Stimulated activated CD4-positive, alpha-beta T cell treated with anti-CD3 and anti-CD28 coated beads, Interleukin-4, amount 100 ng/mL, for 24 hours (primary cell): ENCODE measurements at places on chromosomes 6 and 20.
A peak's percentile ranks its signal among the peaks of the same experiment; 100 is the strongest.

- DNase-seq: no peak
These were observed 48.1 kb downstream of the ZBTB9 start for GRCh38 chr6:33502486-33502885.

GRCh38 chr6:107466062-107466461, 6.7 kb upstream of the PDSS2 start:
- DNase-seq: no peak

- peak; percentile 6 for DNase-seq
These were observed 271.4 kb downstream of the EYA4 start for GRCh38 chr6:133512410-133513016.

DNA sequence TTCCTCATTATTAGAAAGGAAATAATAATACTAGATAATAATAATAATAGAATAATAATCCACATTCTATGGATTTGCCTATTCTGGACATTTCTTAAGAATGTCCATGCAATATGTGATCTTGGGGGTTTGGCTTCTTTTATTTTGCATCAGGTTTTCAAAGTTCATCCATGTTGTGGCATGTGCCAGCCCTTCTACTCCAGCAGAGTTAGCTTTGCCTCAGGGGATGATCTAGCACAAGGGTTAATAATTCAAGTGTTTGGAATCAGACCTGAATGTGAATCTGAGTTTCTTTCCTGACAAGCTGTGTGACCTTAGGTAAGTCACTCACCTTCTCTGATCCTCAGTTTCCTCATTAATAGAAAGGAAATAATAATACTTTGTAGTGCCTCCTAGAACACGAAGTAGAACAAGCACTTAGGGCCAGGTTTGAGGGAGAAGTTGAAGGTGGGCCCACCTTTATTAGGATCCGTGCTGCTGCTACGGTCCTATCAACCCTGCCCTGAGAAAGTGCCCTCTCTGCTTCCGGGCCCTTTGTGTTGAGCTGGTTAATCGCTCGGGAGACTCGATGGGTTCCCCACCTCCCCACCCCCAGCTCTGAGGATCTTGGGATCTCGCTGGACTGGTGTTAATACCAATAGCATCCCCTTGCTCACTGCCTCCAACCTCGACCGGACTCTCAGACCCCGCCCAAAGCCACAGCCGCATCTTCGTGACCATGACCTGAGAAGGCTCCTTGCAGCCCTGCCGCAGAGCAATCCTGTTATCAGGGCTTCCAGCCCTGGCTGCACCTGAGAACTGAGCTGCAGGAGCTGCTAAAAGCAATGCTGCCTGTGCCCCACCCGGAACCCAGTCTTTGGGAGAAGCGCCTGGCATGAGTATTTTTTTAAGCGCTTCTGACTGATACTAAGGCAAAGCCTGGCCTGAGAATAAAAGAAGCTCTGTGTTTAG, 26.9 kb downstream of the RBM38 start:
- DNase-seq: no peak

DNA sequence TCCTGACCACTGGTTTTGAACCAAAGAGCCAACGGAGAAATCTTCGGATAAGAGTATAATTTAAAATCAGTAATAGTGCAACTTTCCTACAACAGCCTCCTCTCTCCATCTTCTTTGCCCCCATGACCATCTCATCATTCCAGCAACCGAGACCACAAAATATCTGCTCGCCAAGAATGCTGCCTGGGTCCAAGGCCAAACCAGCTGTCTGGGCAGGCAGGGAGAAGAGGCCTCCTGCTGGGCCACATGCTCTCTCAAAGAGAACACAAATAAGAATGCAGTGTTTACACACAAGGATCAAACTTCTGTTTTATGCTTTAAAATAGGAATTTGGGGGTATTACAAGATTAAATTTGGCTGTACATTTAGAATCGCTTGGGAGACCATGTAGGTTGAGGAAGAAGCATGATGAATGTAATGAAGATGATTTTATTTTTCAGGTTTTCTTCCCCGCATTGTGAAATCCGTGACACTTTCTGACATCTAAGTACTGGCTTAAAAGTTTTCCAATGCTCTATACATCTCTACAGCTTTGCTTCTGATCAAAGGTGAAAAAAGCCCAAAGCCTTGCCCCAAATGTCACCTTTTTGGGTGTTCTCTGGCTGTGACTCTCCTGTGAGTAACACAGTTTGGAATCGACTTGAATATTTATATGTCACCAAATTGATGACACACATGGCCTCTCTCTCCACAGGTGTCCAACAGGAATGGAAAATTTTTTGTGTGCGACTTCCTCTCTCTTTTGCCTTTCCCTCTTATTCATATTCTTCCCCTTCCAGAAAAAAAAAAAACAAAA, 79.4 kb upstream of the PROKR2 start:
- DNase-seq: no peak

- DNase-seq: no peak
These were observed 20.8 kb downstream of the BNIP5 start for GRCh38 chr6:36315921-36316320.

- DNase-seq: no peak
These were observed 2.2 kb downstream of the HMGA1 start for GRCh38 chr6:34238585-34239499.

- DNase-seq: no peak
These were observed 11.6 kb downstream of the PLN start for GRCh38 chr6:118559659-118560058.

DNA sequence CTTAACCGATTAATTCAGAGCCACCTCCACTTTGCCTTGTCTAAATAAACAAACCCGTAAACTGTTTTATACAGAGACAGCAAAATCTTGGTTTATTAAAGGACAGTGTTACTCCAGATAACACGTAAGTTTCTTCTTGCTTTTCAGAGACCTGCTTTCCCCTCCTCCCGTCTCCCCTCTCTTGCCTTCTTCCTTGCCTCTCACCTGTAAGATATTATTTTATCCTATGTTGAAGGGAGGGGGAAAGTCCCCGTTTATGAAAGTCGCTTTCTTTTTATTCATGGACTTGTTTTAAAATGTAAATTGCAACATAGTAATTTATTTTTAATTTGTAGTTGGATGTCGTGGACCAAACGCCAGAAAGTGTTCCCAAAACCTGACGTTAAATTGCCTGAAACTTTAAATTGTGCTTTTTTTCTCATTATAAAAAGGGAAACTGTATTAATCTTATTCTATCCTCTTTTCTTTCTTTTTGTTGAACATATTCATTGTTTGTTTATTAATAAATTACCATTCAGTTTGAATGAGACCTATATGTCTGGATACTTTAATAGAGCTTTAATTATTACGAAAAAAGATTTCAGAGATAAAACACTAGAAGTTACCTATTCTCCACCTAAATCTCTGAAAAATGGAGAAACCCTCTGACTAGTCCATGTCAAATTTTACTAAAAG, 2.7 kb downstream of the FOXC1 start:
- no peak for DNase-seq

GRCh38 chr20:62117362-62117646, 5.0 kb upstream of the LSM14B start:
- DNase-seq: no peak

- DNase-seq: no peak
These were observed 73.0 kb downstream of the TIAM2 start for GRCh38 chr6:155067956-155068615.

DNA sequence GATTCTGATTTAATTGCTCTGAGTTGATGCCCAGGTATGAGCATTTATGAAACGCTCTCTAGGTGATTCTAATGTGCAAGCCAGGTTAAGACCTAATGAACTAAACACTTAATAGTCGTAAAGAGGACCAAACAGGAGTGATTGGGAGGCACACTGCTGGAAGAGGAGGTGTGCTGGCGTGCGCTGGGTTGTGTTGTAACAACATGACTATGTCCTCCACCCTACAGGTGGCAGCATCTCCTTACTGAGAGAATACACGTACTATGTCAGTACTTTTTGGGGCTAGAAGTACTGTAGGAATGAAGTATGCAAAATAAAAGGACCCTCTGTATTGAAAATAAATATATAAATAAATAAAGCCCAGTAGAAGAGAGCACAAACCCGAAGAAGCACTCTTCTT, 11.9 kb downstream of the C6orf89 start:
- DNase-seq: no peak

- DNase-seq: no peak
These were observed 159.2 kb downstream of the MTFR2 start for GRCh38 chr6:136090929-136091328.

- no peak for DNase-seq
These were observed 770.5 kb upstream of the FLRT3 start for GRCh38 chr20:15107931-15108330.

GRCh38 chr20:63083831-63084562, 77.2 kb upstream of the BHLHE23 start:
- DNase-seq: no peak

DNA sequence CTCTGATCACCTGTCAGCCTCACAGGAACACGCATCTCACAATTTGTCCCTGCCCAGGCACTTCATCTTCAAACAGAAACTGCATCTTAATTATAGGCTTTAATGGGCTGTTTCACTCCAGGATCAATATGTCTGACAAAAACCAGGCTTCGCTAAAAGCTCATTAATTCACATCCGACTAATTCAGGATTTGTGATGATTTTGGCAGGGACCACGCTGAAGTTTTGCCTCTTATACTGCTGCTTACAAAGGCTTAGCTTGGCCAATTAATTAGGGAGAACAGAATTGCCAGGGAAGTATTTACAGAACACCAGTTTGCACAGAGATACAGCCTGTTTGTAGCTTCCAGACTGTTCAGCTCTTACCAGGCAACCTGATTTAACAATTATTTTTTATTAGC, 541.0 kb upstream of the SPTLC3 start:
- DNase-seq: no peak
